ENCODE measurements at places on chromosomes 2 and 18.

- DNase-seq, result no peak
These were observed 73.6 kb downstream of the COA5 start for GRCh38 chr2:98534761-98535160.

DNA sequence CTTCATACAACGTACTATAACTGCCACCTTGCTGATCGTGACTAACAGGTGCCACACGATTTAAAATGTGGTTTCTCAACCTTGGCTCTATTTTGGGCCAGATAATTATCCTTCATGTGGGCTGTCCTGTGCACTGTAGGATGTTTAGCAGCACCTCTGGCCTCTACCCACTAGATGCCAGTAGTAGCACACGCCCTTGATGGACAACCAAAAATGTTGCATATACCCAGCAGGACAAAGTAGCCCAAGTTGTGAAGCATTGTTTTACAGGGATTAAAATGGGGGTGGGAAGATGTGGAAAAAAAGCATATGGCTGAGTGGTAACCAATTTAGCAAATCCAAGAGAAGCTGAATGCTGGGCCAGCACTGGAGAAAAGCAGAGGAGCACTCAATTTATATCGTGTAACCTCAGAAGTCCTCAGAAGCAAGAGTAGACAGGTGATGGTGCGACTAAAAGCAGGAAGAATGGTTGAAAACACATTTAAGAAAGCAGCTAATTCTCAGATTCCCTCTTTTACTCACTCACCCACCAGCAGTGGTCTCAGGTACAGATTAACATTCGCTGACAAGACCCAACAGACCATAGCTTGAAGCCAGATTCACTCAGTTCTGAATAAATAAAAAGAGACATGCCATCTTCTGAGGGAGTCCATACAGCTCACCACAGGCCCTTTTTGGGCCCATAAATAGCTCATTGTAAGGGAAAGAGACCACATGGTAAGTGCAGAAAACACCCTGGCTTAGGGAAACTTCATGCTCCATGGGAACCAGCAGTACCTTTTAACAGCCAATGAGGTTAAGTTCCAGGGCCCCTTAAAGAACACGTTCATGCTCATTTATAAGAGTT is 50.6 kb downstream of the RAPH1 start:
- DNase-seq, result no peak

DNA sequence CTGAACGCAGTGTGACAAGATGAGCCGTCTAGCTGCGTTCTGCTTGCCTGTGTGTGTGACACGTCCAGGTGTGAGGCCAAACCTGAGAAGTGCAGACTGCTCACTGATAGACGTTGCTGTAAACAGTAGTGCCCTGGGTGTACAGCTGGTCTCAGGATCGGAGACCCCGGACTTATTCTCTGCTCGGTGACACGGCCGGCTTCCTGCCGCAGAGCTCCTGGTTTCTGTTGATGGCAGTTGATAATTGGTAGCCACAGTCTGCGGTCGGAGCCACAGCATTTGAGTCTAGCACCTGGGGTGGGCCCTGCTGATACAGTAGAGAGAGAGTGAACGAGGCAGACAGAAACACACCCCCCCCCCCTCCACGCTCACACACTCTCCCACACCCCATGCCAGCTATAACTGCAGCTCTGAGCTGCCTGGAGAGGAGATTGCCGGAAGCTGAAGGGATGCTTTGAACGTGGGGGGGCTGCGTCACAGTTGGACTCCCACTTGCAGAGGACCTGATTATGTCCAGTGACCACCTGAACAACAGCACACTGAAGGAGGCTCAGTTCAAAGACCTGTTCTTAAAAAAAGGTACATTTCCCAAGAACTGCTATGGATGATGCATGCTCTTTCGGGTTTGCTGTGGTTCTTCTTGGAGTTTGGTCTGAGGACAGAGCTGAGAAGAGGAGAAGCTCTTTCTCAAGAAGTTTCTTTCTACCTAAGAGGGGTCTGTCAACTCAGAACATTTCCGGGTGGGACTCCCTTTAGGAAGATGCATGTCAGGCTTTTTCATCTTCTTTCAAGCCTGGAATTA is 114.0 kb downstream of the FAM210A start:
- peak; percentile 30 for DNase-seq

- no peak for DNase-seq
These were observed 174.0 kb upstream of the SLC8A1 start for GRCh38 chr2:40625849-40626248.

All from esophagus squamous epithelium (tissue), 5 donors.